ENCODE measurements at places on chromosomes 7 and 10. TPM values are rescaled to one million over a fixed set of nuclear protein-coding genes. Genes with fewer than 3 reads are reported as not detected.

The CRPPA gene
- 1.4 TPM for total RNA-seq

The HMX3 gene
- not detected for total RNA-seq

The ZNF777 gene
- total RNA-seq: 17.1 TPM

The KLF14 gene
- total RNA-seq: not detected

The ADCY1 gene
- 5.8 TPM for total RNA-seq

The OR13A1 gene
- not detected for total RNA-seq

The OR6B1 gene
- not detected for total RNA-seq

Data from kidney epithelial cell (primary cell).